Hematopoietic multipotent progenitor cell treated with erythropoietin and hydrocortisone succinate and interleukin-3 and kit ligand, for 6 days (in vitro differentiated cells): ENCODE measurements at places on chromosomes 6 and 20.

GRCh38 chr6:45698046-45698445 is 317.6 kb downstream of the CLIC5 start:
- DNase-seq = no peak

- DNase-seq = no peak
Observed at GRCh38 chr20:57970856-57971255, 257.6 kb downstream of the ANKRD60 start.

- no peak for DNase-seq
Observed at GRCh38 chr6:95846652-95847051, 169.1 kb upstream of the FUT9 start.

DNA sequence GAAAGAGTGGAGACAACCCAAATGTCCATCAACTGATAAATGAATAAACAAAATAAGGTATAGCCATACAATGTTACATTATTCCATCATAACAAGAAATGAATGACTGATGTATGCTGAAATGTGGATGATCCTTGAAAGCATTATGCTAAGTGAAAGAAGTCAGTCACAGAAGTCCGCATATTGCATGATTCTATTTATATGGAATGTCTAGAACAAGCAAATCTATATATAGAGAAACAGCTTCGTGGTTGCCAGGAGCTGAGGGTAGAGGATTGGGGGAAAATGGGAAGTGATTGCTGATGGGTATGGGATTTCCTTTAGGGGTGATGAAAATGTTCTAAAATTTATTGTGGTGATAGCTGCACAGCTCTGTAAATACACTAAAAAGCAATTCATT is 196.8 kb downstream of the ATXN1 start:
- DNase-seq = no peak

DNA sequence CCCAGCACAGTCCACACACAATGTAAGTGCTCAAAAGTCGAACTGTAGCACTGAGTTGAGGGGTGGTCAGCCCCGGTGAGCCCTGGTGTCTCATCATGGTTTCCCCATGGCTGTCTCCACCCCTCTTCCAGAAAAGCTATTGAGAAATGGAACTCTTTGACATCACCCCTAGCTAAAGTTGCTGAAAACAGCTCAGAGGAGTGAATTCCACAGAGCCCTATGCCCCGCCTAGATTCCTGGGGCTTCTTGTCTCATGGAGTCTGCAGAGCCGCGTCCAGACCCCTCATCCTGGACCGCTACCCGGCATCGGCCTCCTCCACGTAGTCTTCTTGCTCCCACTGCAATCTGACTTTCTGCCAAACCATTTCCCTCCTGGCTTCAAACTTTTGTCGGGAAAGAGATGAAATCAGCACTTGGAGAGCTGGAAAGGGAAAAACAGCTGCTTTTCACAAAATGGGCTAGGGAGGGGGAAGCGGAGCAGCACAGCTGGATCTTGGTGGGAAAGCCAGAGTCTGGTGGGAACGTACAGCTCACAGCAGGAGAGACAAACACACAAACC is 132.2 kb downstream of the SNX5 start:
- no peak for DNase-seq

- peak; percentile 36 for DNase-seq
Observed at GRCh38 chr6:25132934-25133333, 146.2 kb upstream of the CARMIL1 start.

- DNase-seq = no peak
Observed at GRCh38 chr6:142570221-142570671, 268.4 kb downstream of the ADGRG6 start.

DNA sequence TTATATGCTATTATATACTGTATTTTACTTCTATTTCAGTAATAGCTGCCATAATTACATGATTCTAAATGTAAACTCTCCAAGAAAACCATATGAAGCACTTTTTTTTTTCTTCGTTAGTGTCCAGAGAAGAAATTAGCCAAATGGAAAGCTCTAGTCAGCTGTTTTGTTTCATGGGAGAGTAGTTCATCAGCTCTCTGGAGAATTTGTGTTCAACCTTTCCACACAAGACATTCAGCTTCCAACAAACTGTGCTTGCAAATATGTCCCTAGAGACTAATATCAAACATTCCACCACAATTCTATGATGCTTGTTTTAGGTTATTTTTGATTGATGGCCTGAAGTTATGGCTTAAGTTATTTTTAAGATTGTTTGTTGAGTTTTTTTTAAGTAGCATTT is 19.5 kb downstream of the FHL5 start:
- no peak for DNase-seq
